WTC11 (cell line): ENCODE measurements at places on chromosomes 12 and 14. TPM values are rescaled to one million over a fixed set of nuclear protein-coding genes. Genes with fewer than 3 reads are reported as not detected.

The TMEM119 gene
- 0.16 to 0.25 TPM (median 0.20 TPM) in 3 replicates for total RNA-seq

DNA sequence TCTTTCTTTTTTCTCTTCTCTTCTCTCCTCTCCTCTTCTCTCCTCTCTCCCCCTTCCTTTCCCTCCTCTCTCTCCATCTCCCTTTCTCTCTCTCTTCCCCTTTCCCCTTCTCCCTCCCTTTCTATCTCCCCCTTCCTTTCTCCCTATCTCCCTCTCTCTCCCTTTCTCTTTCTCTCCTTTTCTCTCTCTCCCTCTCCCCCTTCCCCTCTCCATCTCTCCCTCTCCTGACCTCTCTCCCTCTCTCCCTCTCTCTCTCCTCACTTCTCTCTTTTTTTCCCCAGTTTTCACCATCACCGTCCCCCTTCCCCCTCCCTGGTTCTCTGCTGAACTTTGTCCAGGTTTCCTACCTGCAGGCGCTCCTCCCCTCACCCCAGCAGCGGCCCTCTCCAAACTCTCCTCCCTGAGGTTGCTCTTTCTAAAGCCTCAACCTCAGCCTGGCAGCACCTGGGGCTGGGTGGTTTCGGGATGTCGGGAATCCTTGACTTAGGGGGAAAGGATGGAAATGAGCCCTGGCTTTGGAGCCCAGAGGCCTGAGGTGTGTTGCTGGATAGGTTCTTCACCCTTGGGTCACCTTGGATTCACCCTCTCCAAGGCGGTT lies 14.7 kb upstream of the TBX3 start:
- peak; percentile 64 for DNase-seq
- no peak overlapping the region for H3K27ac ChIP-seq
- H3K27me3 ChIP-seq = peaks cover 100% of the 10 kb centered on the region

- H3K36me3 ChIP-seq = peaks cover 43% of the 10 kb centered on the region
- H3K4me1 ChIP-seq = no peaks in the 10 kb centered on the region
- H3K27me3 ChIP-seq = no peaks in the 10 kb centered on the region; the same call in 1 of the 2 replicates
- DNase-seq = peak; percentile 61
- no peak overlapping the region for H3K4me3 ChIP-seq
Observed at GRCh38 chr12:9634177-9634803, 26.6 kb upstream of the KLRB1 start.

- H3K36me3 ChIP-seq = no peaks in the 10 kb centered on the region
- peaks cover 35% of the 10 kb centered on the region for H3K27me3 ChIP-seq
- H3K4me1 ChIP-seq = peaks cover 10% of the 10 kb centered on the region
- no peak overlapping the region for H3K4me3 ChIP-seq
- H3K27ac ChIP-seq = no peak overlapping the region
Observed at GRCh38 chr14:91256661-91257060, 12.2 kb upstream of the GPR68 start.

DNA sequence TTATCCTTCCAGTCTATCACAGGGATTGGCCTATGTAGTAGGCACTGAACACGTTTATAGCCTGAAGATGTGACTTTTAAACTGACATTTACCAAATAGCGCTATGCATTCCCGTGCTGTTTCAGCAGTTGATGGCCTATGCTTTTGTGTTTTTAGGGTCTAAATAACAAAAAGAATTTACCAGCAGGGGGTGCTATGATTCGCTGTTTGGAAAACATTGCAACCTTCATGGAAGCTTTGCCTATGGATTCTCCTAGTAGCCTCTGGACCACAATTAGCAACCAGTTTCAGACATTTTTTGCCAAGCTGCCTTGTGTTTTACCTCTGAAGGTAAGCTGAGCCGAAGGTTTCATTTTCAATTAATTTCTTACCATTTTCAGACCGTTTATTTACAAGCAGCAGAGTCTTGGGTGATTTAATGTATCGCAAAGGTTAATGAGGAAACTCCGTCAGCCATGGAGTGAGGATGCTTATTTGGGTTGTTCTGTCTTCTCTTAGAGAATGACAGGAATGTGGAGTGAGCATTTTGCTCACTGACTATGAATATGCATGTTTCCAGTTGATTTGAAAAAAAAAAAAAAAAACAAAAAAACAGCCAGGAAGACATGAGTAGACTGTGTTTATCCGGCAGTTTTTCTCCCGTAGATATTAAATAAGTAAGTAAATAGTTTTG lies 133.1 kb downstream of the PRIMA1 start:
- H3K27me3 ChIP-seq = no peaks in the 10 kb centered on the region
- H3K4me1 ChIP-seq = peaks cover 14% of the 10 kb centered on the region
- no peaks in the 10 kb centered on the region for H3K36me3 ChIP-seq
- H3K4me3 ChIP-seq = no peak overlapping the region
- peak overlapping the region; percentile 75; the same call in 1 of the 2 replicates for H3K27ac ChIP-seq

DNA sequence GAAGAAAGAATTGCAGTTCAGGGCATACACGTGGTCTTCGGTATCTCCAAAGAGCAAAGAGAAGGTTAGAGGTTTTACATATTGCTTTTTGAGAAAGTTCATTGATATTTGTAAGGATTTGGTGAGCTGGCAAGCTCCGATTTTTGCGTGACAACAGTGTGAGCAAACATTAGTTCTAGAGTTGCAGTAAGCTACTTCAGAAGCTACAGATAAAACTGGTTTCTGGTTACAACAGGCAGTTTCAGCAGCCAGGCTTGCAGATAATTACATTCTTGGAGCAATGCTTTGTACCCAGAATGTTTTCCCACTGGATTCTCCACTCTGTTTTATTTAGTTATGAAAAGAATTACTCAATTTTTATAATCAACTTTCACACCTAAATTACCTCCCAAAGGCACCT lies 28.2 kb downstream of the KLRK1 start:
- no peaks in the 10 kb centered on the region for H3K27me3 ChIP-seq
- no peak for DNase-seq
- peaks cover 14% of the 10 kb centered on the region for H3K36me3 ChIP-seq
- peaks cover 28% of the 10 kb centered on the region for H3K4me1 ChIP-seq
- peak overlapping the region; percentile 88 for H3K27ac ChIP-seq

GRCh38 chr12:104974626-104975290 lies 11.4 kb upstream of the NOPCHAP1 start:
- no peak overlapping the region for H3K4me3 ChIP-seq
- H3K36me3 ChIP-seq = no peaks in the 10 kb centered on the region
- H3K4me1 ChIP-seq = no peaks in the 10 kb centered on the region
- DNase-seq = no peak

GRCh38 chr12:124018539-124018938 lies 45.5 kb downstream of the ZNF664 start:
- peaks cover 4% of the 10 kb centered on the region for H3K4me1 ChIP-seq
- no peak for DNase-seq
- no peak overlapping the region for H3K27ac ChIP-seq
- H3K36me3 ChIP-seq = no peaks in the 10 kb centered on the region
- H3K27me3 ChIP-seq = no peaks in the 10 kb centered on the region
- no peak overlapping the region for H3K4me3 ChIP-seq
